Heart left ventricle (tissue), 16 donors: ENCODE measurements at places on chromosomes 3 and 15.
A peak's percentile ranks its signal among the peaks of the same experiment; 100 is the strongest.

GRCh38 chr3:71600646-71601288 lies 17.2 kb upstream of the FOXP1 start:
- no peaks in the 10 kb centered on the region for H3K4me1 ChIP-seq
- DNase-seq, result no peak
- no peaks in the 10 kb centered on the region for H3K36me3 ChIP-seq
- no peaks in the 10 kb centered on the region for H3K27me3 ChIP-seq
- H3K4me3 ChIP-seq, result no peak overlapping the region

- H3K27ac ChIP-seq, result no peak overlapping the region
- DNase-seq, result no peak
- no peaks in the 10 kb centered on the region for H3K36me3 ChIP-seq
- H3K27me3 ChIP-seq, result no peaks in the 10 kb centered on the region
- no peak overlapping the region for H3K4me3 ChIP-seq
- H3K4me1 ChIP-seq, result no peaks in the 10 kb centered on the region
These were observed 202.5 kb downstream of the TUSC7 start for GRCh38 chr3:116912116-116912515.

GRCh38 chr3:8665407-8665896 lies 20.9 kb upstream of the SSUH2 start:
- no peak for DNase-seq
- H3K27ac ChIP-seq, result no peak overlapping the region
- no peaks in the 10 kb centered on the region for H3K27me3 ChIP-seq
- H3K36me3 ChIP-seq, result no peaks in the 10 kb centered on the region

DNA sequence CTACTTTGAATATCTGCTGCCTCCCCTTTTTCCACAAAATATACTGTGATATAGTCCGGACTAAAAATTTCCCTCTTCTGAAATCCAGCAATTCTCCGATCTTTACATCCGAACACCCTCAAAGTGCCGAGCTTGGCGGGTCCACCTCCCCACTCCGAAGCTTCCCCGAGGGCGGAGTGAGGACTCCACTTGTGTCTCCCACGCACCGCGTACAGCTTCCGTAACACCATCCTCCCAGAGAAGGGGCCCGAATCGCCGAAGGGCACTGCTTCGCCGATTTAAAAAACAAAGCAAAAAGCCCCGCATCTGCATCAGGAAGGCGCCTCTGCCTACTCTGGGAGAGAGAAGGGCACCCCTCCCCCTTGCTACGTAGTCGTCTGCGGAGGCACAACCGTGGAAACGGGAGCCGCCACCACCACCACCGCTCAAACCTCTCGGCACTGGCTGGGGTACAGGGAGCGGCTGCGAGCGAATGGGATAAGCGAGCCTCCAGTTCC lies 551 bp downstream of the NCBP2 start:
- H3K4me1 ChIP-seq, result peaks cover 25% of the 10 kb centered on the region
- DNase-seq, result peak; percentile 54
- H3K4me3 ChIP-seq, result peak overlapping the region; percentile 100
- no peaks in the 10 kb centered on the region for H3K27me3 ChIP-seq

GRCh38 chr15:33517944-33518343 lies 207.2 kb downstream of the RYR3 start:
- no peaks in the 10 kb centered on the region for H3K27me3 ChIP-seq
- H3K4me3 ChIP-seq, result no peak overlapping the region
- H3K4me1 ChIP-seq, result no peaks in the 10 kb centered on the region
- no peak for DNase-seq

GRCh38 chr3:38283810-38284755 lies 2.0 kb downstream of the SLC22A14 start:
- H3K27ac ChIP-seq, result no peak overlapping the region
- DNase-seq, result no peak
- no peak overlapping the region for H3K4me3 ChIP-seq
- H3K4me1 ChIP-seq, result no peaks in the 10 kb centered on the region
- H3K36me3 ChIP-seq, result no peaks in the 10 kb centered on the region
- no peaks in the 10 kb centered on the region for H3K27me3 ChIP-seq

DNA sequence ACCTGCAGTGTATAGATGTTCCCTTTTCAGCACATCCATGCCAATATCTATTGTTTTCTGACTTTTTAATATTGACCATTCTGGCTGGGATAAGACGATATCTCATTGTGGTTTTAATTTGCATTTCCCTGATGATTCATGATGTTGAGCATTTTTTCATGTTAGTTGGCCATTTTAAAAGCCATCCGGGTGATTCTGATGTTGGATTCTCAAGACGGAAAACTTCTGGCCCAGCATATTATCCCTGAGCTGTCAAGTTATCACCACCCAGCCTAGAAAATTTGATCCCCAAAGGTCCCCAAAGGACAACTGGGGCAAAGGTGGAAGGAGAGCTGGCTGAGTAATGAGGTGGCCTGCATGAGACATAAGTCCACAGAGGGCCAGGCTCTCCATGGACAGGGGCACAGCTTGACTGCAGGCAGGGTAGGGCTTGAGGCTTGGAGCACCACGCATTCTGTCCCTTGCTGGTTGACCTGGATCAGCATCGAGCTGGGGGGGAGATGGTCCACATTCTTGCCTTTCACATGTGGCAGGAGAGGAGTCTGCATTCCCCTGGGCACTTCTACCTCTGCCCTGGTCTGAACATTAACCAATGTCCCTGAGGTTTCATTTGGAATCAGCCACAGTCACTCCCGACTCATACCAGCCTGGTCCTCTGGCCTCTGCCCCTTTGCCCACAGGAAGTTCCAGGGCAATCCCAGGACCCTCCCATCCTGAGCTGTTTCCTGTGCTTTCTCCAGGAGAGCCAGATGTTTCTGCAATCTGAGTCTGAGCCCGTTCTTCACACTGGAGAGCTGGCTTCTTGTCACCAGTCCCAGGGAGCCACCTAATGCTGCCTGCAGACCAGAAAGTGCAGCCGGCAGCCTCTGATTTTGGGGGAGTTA lies 69.2 kb downstream of the ISG20 start:
- no peak for DNase-seq
- peaks cover 4% of the 10 kb centered on the region for H3K27me3 ChIP-seq
- no peaks in the 10 kb centered on the region for H3K36me3 ChIP-seq
- H3K4me1 ChIP-seq, result no peaks in the 10 kb centered on the region
- no peak overlapping the region for H3K4me3 ChIP-seq

DNA sequence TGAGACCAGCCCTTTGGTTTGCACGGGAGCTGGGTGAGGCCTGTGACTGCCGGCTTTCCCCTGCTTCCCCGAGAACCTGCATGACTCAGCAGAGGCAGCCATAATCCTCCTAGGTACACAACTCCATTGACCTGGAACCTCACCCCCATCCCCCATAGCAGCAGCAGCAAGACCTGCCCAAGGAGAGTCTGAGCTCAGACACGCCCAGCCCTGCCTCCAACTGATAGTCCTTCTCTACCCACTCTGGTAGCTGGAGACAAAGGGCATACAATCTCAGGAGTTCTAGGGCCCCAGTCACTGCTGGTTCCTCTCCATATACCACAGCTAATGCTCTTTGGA lies 141.0 kb upstream of the ARHGEF26 start:
- DNase-seq, result no peak
- H3K36me3 ChIP-seq, result no peaks in the 10 kb centered on the region
- H3K4me1 ChIP-seq, result peaks cover 4% of the 10 kb centered on the region
- H3K4me3 ChIP-seq, result no peak overlapping the region

DNA sequence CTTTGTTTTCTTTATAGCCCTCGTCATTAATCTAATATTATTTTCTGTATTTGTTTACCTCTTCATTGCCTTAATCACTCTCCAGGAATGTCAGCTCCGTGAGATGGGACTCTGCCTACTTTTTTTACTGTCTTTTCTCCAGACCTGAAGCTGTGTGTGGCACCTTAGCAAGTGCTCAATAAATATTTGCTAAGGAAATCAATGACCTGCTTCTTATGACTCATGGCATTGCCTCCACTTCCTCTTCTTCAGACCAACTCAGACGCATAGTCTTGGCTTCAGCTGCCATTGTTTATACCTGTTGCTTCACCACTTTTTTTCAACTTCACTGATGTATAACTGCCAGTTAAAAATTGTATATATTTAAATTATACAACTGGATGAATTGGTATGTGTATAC lies 218.5 kb upstream of the CMC1 start:
- H3K36me3 ChIP-seq, result no peaks in the 10 kb centered on the region
- no peak overlapping the region for H3K27ac ChIP-seq
- no peak for DNase-seq
- no peaks in the 10 kb centered on the region for H3K27me3 ChIP-seq
- no peaks in the 10 kb centered on the region for H3K4me1 ChIP-seq
- H3K4me3 ChIP-seq, result no peak overlapping the region
